ENCODE measurements at places on chromosomes 6 and 20.

DNA sequence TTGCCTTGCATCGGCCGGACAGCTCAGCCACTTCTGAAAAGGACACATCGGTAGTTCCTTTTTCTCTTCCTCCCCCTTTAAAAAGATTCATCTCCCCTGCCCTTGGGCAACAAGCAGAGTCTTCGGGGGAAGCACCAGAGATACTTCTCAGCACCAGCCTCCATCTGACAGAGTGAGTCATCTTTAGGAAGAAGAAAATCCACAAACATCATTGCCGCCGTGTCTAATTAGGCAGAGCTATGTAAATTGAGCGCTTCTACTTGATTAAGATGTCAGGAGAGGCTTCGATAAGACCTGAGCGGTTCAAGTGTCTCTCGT lies 186.4 kb downstream of the TAF4 start:
- DNase-seq: no peak

DNA sequence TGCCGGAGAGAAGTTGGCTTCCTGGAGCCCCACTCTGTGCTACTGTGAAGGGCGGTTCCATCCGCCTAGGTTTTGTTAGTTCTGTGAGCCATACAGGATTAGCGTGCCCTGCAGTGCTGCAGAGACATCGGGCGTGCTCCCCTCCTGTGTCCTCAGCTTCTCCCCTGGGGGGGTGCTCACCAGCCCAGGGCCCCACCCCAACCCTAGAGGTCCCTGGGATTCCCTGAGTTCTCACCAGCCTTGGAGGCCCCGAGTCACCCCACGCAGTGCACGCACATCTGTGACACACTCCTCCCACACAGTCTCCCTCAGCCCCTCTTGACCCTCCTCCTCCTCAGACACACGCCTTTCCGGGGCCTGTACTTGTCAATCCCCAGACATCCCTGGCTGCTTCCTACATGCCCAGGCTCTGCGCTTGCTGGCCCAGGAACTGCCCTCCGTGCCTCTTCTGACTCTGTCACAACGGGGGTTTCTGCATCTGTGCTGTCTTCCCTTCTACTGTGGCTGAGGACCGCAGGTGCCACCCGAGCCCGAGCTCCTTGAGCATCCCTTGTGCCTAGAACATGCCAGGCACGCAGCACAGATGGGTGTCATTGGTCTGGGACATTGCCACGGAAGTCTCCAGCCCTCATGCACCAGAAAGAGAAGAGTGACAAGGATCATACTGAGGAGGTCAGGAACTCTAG lies 123.2 kb upstream of the RPS6KA2 start:
- DNase-seq: no peak

GRCh38 chr6:167547751-167548150 lies 222.9 kb downstream of the TTLL2 start:
- DNase-seq: no peak

GRCh38 chr6:27791182-27791943 lies 120.8 kb downstream of the OR2B2 start:
- DNase-seq: no peak

DNA sequence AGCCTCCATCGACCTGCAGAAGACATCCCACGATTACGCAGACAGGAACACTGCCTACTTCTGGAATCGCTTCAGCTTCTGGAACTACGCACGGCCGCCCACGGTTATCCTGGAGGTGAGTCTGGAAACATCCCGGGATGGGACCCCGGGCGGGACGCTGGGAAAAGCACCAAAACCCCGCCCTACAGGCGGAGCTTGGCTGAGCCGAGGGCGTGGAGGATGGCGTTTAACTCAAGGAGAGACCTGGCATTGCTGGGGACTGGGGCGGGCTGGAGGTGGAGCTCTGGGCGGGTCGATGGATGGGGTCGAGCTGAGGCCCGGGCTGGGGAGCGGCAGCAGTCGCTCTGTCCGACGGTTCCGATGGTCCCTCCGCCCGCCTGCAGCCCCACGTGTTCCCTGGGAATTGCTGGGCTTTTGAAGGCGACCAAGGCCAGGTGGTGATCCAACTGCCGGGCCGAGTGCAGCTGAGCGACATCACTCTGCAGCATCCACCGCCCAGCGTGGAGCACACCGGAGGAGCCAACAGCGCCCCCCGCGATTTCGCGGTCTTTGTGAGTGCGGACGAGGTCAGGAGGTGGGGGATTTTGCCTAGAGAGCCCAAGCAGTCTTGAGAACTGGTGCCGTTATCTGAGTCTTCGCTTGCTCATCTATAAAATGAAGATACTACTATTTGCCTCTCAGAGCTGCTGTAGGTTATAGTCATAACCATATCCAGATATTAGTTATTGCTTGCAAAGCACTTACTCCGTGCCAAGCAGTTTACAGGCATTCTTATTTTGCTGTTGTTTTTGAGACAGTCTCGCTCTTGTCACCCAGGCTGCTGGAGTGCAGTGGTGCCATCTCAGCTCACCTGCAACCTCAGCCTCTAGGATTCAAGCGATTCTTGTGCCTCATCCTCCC lies 3.8 kb downstream of the SPAG4 start:
- DNase-seq: peak; percentile 82
